Effector CD4-positive, alpha-beta T cell (primary cell): ENCODE measurements at places on chromosomes 13 and 19.

GRCh38 chr13:35865341-35866240 lies 265.6 kb downstream of the DCLK1 start:
- no peak for DNase-seq

DNA sequence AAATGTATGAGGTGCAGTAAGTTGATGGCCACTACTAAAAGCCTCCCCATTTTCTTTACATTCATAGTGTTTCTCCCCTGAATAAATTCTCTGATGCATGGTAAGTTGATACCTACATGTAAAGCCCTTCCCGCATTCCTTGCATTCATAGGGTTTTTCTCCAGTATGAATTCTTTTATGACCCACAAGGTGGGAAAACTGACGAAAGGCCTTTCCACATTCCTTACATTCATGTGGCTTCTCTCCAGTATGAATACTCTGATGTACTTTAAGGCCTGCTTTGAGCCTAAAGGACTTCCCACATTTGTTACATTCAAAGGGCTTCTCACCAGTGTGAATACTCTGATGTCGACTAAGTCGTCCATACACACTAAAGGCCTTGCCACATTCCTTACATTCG lies 20.5 kb downstream of the ZNF607 start:
- no peak for DNase-seq

DNA sequence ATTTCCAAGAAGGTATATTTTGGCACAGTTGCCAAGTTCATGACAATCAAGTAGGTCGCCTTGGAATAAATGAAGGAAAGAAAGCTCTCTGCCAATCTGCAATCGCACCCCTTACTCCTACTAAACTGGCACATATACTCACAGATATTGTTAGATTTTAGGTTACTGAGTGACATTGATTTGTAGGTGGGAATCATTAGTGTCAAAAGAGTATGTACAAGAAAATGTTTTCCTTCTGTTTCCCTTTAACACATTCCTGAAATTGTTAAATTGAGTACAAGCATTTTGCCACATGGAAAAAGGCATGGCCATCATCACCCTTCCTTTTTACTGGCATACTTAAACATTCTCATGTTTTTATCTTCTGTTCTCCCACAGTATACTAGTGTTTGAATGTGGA lies 2868.3 kb upstream of the PCDH20 start:
- no peak for DNase-seq

GRCh38 chr19:21128901-21129698 lies 12.7 kb upstream of the ZNF431 start:
- DNase-seq, result no peak

- DNase-seq, result no peak
These were observed 46.6 kb upstream of the GPR183 start for GRCh38 chr13:99353836-99354235.

GRCh38 chr19:15836330-15837220 lies 21.1 kb upstream of the OR10H1 start:
- DNase-seq, result peak; percentile 94

GRCh38 chr19:453606-454005 lies 7.2 kb downstream of the SHC2 start:
- DNase-seq, result no peak

- no peak for DNase-seq
These were observed 2134.7 kb downstream of the PCDH9 start for GRCh38 chr13:65095161-65096082.

GRCh38 chr13:73837147-73837546 lies 297.1 kb downstream of the KLF12 start:
- no peak for DNase-seq

- DNase-seq, result no peak
These were observed at the start of gene LGI4 for GRCh38 chr19:35134601-35135242. LGI4 (minus strand) TSS chr19:35135059; CDS start chr19:35134680, 379 bp downstream.

DNA sequence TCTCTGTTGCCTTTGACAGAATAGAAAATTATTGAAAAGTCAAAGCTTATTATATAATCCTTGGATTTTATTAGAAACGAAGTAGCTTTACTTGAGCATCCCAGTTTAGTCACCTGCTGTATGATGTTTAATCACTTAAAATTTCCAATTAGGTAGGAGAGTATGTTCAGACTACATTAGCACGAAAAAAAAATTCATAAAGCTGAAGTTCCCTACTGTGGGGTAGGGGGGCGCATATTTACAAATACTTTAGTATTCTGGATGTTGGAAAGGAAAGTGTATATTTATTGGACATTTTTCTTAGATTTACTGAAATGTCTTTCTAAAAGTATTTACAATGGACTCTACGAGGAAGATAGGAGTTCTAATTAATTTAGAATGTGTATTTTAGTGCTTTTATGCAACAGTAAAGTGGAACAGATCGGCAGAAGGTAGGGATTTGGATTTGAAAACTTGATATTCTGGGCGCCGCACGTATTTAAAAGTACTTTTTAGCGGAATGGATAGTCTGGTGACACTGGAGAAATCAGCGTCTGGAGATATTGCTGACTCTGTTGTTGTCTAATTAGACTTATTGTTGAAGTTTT lies 1.9 kb downstream of the CDK8 start:
- DNase-seq, result no peak

GRCh38 chr19:38251564-38252051 lies 4.6 kb downstream of the PPP1R14A start:
- DNase-seq, result no peak

DNA sequence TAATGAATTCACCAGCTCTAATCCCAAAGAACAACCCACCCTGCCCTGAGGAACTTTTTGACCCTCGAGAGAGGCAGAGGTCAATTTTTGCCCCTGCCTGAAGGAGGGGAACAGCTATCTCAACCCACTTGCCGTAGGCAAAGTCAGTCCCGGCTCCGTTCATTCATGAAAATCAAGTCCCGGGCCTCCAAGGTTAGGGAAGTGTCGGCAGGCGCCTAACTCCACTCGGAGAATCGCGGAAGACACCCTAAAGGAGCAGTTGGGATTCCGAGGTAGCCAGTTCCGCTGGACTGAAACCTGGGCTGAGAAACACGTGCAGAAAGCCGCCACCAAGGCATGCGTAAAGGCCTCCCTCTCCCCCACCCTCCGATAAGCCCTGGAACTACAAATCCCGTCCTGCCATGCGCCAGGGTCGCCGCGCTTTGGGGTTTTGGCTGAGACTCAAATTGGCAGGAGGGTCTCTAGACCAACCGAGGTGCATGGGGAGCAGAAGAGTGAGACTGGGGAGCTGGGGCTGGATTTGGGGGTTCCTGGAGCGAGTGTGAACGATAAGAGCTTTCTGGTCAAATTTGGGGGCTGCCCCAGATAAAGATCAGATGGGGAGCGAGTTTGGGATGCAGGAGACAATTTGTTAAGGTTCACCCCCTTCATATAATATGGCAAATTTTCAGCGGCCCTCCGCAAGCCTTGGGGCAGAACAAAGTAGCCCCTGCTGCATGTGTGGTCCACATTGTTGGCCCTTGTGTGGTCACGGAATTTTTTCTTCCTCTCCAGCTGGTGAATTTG lies at the start of gene TNPO2:
Gene TNPO2, minus strand, starts transcription at position 292 of the 786 bp plus-strand sequence. CDS start 2,955 bp downstream, outside the sequence.
- DNase-seq, result peak; percentile 44

DNA sequence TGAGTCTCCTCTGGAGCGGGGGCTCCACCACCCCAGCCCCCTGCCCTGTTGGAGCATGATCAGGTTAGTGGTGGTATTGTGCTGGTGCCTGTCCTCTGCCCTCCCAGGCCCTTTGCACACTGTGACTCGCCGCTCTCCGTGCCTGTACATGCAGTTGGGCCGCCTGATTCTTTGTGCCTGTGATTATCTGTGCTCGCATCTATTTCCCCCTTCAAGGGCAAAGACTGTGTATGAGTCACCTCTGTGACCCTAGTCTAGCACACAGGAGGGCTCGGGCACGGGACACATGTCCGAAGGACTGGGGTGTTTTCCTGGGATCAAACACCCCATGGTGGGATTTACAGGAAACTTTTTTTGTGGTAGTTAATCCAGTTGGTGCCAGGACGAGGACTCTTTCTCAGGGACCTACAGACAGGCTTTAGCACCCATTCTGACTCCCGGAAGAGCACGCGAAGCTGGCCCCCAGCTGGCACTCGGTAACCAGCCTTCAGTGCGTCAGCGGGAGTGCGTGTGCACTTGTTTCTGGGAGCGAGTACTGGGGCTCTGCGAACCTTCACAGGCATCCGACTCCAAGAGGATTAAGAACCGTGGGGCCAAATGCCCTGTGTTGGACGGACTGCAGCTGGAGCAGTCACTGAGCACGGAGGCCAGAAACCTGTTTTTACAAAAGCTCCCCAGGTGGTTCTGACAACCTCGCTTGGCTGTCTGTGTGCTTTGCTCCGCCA lies 6.7 kb downstream of the PPP1R37 start:
- DNase-seq, result no peak

DNA sequence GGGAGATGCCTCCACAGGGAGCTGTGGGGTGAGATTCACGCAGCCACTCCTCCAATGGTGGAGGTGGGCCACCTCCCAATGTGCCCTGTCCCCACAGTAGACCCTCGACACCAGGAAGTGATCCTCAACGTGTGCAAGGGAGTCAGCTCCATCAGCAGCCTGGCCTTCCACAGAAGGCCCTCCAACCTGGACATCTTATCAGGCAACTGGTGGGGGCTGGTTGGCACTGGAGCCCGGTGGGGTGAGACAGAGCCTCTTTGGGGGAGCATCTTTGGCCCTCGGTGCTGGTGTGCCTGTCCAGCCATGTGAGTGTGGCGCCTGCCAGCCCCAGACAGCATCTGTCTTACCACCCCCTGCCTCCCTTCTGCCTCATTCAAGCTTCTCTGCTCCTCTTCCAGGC lies 19.7 kb upstream of the RNF17 start:
- DNase-seq, result no peak

- DNase-seq, result no peak
These were observed 10.7 kb upstream of the GRTP1 start for GRCh38 chr13:113374511-113375175.

GRCh38 chr13:79404985-79405384 lies 1.1 kb downstream of the RBM26 start:
- DNase-seq, result no peak

DNA sequence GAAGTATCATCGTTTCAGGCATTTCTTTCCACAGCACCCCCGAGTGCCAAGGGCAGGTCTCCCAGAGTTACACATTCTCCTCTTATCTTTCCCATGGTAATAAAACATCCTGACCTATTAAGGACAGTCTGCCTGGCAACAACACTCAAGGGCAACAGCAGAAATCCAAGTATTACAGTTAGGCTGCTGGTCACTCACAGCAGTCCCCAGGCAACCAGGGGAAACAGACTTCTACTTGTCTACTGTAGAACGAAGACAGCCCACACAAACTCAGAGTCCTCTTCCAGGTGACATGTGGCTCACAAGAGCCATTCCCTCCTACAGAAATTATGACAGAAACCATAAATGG lies 24.3 kb downstream of the RCBTB1 start:
- DNase-seq, result no peak

DNA sequence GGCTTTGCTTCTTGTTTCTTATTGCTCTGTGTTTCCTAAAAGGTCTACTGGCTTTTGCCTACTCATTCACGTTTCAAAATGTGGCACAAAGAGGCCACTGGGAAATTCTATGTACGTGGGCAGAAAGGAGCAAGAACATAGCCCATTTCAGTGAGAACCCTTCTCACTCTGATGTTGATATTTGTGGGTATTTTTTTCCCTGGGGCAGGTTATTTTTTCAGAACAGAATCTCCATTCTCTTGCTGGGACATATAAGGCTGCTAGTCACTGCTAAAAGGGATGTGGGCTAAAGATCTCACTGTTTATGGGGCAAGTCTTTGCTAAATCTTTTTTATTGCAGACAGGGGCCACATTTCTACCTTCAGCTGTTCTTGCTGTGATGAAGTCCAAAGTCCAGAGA lies 27.1 kb downstream of the EDNRB start:
- no peak for DNase-seq

DNA sequence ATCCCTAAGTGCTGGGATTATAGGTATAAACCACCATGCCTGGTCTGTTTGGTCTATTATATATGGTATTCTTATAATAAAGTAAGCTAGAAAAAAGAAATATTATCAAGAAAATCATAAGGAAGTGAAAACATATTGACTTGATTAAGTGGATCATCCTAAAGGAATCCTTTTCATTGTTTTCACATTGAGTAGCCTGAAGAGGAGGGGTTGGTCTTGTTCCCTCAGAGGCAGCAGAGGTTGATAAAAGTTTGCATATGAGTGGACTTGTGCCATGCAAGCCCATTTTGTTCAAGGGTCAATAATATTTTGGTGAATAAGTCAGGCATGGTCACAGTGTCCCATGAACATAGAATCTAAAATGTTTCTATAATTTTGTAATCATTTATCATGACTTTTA lies 52.7 kb downstream of the ZNF627 start:
- DNase-seq, result no peak

DNA sequence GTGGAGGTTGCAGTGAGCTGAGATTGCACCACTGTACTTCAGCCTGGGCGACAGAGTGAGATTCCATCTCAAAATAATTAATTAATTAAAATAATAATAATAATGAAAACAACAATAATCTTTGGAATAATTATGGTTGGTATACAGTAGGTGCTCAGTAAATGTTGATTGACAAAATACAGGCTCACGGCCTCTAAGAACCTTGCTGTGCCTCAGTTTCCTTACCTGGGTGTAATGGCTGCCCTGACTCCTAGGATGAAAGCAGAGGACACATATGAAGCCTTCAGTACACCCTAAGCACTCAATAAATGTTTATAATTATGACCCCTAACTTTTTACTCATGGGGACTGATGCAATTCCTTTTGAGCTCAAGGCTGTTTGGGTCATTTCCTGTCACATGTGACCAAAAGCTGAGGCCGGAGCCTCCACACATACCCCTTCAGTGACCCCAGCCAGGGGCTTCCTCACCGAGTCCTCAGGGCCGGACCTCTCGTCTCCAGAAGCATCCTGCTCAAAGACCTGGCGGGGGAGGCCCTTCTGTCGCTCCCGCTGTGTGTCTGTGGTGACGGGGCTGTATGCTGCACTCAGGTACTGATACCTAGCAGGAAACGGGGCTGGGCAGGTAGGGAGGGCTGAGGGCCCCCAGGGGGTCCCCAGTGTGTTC lies 10.5 kb downstream of the DOCK6 start:
- no peak for DNase-seq

DNA sequence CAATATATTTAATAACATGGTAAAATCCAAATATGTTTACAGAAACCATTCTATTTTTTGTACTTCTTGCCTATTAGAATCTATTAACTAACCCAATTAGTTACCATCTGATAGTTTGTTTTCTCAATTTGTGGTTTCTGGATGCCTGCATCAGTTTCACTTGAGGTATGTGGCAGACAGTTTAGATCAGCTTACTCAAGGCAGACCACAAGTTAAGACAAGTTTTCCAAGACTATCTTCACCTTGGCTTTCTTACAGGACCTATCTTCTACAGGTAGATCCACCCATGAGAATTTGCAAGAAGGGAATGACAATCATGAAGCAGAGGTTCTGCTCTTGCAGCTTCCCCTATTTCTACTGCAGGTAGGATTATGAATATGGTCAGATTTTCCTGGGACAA lies 458.6 kb downstream of the DACH1 start:
- DNase-seq, result no peak

DNA sequence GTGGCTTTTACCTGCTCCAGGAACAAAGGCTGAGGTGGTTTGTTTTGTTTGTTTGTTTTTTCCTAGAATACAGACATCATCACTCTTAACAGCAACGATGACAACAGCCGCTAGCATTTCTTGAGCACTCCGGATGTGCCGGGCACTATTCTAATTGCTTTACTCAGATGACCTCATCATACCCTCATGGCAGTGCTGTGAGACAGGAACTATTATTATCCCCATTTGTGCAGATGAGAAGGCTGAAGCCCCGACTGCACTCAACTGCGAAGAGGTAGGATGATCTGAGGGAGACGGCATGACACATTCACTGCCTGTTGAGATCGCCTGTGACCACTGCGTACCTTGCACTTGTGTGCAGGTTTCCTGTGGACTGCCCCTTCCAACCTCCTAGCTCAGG lies 66.5 kb downstream of the CCDC70 start:
- no peak for DNase-seq

GRCh38 chr19:21046489-21046888 lies 26.0 kb downstream of the ZNF430 start:
- DNase-seq, result no peak
